ENCODE measurements at places on chromosomes 3 and 15.

DNA sequence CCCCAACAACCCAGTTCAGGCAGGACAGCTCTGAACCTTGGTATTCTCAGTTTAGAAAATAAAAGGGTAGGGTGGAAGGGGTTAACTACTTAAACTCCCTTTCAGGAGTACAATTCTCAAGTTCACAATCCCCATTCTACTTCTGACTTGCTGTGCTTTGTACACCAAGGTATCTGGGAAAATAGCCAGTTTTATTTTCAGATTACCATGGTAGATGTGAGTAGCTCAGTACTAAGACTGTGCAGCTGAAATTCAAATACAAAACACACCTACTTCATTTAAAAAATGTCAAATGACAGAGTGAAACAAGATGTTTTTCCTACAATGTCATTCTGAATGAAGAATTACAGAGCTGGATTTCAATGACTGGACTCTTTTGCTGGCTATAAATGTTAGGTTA lies 27.4 kb downstream of the SLC7A14 start:
- no peak for DNase-seq

DNA sequence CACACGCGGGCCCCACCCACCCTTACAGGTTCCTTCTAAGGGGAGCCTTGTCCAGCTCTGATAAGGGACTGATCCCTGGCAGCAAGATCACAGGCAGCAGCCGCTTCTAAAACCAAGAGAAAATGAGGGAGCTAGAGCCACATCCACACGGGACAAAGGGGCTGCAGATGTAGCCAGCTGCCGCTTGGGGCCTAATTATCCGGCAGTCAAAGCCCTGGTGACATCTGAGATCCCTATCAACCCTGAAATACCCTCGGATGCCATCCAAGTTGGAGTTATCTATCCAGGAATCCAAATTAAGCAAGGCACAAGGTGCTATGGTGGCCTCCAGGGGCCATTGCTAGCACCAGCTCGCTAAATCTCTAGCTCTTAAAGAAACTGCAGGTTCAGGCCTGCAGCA lies 248.3 kb downstream of the VPS13C start:
- no peak for DNase-seq

GRCh38 chr15:76162036-76162398 lies 102.2 kb downstream of the TMEM266 start:
- no peak for DNase-seq

- DNase-seq, result no peak
These were observed 11.0 kb upstream of the VPS39 start for GRCh38 chr15:42218953-42219592.

GRCh38 chr15:60228101-60228500 lies 169.7 kb downstream of the ANXA2 start:
- DNase-seq, result no peak

GRCh38 chr3:66565301-66565700 lies 64.5 kb upstream of the LRIG1 start:
- no peak for DNase-seq

DNA sequence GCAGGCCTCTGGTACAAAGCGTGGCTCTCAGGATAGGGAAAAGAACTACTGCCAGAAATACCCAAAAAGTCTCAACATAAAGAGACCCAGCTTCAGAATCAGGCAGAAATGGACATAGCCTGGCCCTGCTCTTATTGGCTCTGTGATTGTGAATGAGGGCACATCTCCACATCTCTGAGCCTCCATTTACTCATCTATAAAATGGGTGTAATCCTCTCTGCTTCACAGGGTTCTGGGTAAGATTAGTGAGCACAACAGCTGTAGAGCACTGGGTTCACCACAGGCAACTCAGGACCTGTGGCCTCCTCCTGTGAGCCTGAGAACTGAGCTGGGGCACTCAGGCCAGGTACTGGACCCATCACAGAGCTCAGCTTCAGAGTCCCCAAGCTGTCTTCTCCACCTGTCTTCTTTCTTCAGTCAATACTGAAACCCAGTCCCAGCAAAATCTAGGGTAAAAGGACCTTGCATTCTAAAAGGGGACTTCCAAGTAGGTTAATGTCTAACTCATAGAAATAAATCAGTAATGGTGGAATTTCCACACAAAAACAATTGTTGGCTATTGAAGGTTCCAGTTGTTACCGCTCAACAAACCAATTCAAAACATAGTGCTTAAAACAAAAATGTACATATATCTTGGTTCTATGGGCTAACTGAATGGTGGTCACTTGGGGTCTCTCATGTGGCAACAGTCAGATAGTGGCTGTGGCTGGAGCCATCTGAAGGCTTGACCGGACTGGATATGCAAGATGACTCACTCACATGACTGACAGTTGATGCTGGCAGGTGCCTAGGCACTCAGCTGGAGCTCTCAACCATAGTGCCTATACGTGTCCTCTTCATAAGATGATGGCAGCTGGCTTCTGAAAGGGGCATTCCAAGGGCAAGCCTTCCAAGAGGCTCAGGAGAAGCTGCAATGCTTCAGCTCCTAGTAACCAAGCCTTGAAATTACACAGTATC lies 47.3 kb downstream of the TRIM42 start:
- DNase-seq, result no peak

GRCh38 chr3:156750191-156750873 lies 75.8 kb upstream of the LEKR1 start:
- no peak for DNase-seq

GRCh38 chr15:77311618-77312398 lies 108.1 kb downstream of the PEAK1 start:
- no peak for DNase-seq

- no peak for DNase-seq
These were observed 34.8 kb downstream of the LRRFIP2 start for GRCh38 chr3:37139567-37140052.

- DNase-seq, result no peak
These were observed 17.4 kb upstream of the RTP2 start for GRCh38 chr3:187719628-187720336.

- DNase-seq, result no peak
These were observed 148.0 kb upstream of the MITF start for GRCh38 chr3:69591164-69591736.

All from hindlimb muscle (tissue), 1 donor.